ENCODE measurements at places on chromosomes 6 and 20.

GRCh38 chr6:77656999-77657764, 4.3 kb downstream of the MEI4 start:
- no peak for DNase-seq

- no peak for DNase-seq
Measured at GRCh38 chr6:170283212-170284081, 7.4 kb downstream of the DLL1 start.

DNA sequence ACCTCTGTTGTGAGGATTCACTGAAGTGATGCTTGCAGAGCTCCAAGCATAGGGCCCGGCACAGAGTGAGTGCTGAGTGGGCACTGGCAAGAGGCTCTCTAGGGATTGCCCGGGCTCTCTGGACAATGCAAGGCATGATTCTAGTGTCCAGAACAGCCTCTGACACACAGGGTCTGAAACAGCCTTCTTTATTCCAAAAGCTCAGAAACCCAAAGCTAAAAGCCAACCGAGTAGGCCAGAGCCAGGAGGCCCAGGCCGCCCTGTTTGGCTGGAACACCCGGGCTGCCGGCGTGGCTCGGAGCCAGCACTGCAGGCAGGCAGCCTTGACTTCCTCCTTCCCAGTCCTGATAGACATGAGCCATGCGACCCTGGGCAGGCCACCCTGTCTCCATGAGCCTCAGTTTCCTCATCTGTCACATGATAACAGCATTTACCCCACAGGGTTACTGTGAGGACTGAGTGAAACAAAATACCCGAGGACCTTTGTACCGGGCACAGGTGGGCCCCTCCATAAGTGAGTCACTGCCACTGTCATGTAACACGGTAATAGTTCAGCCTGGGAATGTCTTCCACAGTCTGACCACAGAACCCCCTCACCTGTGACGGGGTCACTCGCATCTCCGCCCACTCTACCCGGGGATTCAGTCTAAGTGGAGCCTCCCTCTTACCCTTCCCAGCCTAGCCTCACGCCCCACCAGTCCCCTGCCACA, 51.5 kb downstream of the PTPRT start:
- DNase-seq, result no peak

DNA sequence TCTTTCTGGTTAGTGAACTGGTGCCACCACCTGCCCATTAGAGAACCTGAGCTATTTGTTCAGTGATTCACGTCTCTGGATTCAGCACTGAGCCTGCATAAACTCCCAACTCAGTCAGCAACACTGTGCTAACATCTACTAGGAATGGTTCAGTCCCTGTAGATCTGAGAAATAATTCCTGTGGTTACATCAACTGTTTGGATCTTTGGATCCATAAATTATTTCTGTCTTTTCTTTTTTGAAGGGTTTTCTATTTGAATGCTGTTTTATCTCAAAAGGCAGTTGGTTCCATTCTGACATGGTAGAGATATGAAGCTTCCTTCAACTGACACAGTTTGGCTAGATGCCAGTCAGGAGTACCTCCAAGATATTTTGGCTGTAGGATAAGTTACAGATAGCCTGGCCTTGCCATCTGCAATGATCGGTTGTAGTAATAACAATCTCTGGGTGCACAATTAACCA, 125.9 kb downstream of the TRMT11 start:
- DNase-seq, result no peak

DNA sequence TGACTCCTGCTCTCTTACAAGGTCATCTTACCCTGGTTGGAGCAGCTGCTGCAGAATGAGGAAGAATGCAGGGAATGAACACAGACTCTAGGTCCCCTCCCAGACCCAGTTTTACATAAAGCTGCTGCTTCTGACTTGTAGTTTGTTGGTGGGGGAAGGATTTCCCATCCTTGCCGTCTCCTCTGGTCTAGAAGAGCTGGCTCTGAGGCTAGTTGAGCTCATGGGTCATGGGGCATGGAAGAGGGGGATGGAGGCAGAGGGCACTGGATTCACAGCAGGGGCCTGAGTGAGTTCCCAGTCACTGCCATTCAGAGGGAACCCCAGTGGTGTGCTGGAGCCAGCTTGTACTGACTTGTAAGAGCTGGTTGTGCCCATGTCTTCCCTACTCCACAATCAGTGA, 9.2 kb upstream of the GUCA1A start:
- DNase-seq, result no peak

- DNase-seq, result no peak
Measured at GRCh38 chr6:15299430-15300131, 53.7 kb downstream of the JARID2 start.

DNA sequence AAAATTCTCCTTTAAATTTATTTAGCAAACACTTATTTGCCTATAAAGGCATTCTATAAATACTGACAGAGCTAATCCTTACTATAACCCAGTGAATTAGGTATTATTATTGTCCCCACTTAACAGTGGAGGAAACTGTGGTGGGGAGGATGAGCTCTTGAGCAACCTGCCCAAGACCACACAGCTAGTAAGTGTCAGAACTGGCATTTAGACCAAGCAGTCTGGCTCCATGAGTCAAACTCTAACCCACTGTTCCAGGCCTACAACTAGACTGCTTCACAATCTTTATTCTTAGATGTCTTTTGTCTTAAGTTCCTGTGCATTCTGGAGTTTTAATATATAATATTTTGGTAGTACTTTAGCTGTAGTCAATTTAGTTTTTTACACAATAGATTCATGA, 530.8 kb downstream of the BCKDHB start:
- DNase-seq, result no peak

DNA sequence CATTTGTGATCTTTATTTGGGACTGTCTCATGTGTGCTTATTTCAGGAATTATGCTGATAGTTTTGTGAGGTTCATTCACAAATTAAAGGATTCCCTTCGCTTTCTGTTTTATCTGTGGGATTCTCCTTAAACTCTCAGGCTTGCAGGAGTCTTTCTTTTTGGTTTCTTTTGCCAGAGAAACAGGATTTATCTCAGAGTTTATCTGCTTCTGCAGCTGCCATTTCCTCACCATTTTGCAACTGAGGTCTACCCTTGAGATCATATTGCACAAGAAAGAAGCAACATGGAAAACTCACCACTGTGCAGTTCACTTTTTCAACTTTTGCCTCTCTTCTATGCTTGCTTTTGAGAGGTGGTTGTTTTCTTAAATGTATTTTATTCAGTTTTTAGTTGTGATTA, 201.0 kb downstream of the PRL start:
- DNase-seq, result no peak

GRCh38 chr20:61643656-61644377, 391.8 kb downstream of the CDH4 start:
- DNase-seq, result no peak

DNA sequence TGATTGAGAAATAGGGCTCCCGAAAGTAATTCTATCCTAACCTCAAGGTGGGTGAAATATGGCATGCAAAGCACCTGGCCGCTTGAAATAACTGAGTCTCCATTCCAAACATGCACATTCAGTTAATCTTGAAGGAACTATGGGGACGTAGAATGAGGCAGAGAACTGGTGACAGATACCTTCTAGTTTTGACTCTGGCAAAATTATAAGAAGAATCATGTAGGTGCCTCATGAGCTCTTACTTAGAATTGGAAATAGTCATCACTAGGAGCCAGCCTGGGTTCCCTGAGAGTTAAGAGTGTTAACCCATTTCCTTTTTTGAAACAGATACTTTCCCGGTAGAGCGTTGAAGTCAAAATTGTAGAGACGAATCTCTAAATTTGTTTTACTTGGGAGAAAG, 49.3 kb downstream of the RPF2 start:
- no peak for DNase-seq

DNA sequence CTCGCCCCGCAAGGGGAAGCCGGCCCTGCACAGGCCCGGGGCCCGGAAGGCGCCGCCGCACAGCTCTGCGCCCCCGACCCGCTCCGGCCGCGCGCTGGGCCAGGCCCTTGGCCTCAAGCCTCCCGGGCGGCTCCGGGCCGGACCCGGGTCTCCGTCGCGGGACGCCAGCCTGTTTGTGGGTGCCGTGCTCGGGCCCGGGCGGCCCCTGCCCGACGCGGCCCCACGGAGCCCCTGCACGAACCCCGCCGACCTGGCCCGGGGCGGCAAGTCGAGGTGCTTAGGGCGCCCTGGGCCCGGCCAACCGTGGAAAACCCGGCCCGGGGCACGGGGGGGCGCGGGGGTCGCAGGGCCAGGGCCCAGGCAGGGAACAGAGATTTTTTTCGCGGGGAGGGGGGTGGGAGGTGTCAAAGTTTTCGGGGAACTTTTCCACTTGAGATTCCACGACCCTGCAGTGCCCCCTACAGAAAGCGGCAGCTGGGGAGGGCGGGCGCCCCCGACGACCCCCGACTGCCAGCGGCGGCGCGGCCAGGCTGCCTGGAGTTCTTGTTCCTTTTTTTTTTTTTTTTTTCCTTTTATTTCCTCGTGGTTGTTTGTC, 805 bp upstream of the STX16 start:
- DNase-seq, result no peak

GRCh38 chr6:69957985-69958559, 91.7 kb downstream of the COL19A1 start:
- no peak for DNase-seq

DNA sequence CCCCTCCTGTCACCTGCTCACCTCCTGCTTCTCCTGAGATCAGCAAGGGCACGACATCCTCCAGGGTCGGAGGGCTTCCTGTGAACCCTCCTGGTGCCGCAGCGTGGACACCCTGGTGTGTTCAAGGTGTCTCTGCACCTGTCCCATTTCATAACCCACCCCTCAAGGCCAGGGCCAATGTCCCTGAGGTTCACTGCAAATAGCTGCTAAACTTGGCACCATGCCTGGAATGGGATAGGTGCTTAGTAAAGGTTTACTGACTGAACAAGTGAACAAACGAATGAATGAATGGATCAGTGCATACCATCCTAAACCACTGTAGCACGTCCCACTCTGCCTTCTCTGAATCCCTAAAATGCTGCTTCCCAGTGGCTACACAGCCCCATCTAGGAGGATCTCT, 35.0 kb downstream of the SIRPA start:
- DNase-seq, result no peak

DNA sequence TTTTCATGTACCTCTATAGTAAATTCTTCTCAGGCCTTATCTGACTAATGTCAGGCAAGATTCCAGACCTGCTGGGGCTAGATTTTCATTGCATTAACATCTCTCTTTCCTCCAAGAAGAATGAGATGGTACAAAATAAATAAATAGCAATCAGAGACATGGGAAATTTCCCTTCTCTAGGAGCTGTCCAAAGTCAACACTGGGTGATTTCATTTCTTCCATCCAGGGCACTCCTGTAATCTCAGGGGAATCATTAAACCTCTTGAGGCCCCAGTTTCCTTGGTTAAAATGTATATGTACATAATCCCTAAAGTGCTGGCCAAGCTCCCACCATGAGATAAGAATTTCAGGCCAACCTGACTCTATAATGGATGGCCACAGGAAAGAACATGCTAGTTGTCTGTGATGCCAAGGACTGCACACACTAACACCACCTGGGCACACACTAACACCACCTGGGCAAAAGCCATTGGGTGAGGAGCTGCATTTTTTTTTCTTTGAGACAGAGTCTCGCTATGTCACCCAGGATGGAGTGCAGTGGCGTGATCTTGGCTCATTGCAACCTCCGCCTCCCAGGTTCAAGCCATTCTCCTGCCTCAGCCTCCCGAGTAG, 912 bp downstream of the IL17F start:
- DNase-seq, result no peak

GRCh38 chr6:103344554-103345163, 1515.1 kb downstream of the HACE1 start:
- no peak for DNase-seq

GRCh38 chr6:41509580-41509979, 36.6 kb upstream of the FOXP4 start:
- no peak for DNase-seq

- DNase-seq, result no peak
Measured at GRCh38 chr20:36497856-36498255, 43.5 kb upstream of the MYL9 start.

DNA sequence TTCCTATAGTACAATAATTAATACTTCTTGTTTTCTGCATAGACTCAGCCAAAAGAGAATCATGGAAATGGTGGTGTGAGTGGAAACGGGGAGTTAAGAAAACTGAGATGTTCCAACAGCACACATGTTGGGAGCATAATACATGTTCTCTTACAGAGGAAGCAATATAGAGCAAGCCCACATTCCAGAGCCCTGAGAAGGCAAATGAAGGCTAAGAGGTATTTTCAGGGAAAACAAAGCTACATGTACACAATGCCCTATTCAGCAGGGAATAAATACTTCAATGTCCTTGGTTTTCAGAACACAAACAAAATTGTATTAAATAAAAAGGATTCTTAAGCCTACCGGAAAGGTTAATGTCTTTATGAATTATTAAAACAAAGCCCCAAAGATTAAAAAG, 35.1 kb upstream of the SMIM8 start:
- no peak for DNase-seq

GRCh38 chr6:88000713-88001112, 46.9 kb upstream of the SPACA1 start:
- DNase-seq, result no peak

DNA sequence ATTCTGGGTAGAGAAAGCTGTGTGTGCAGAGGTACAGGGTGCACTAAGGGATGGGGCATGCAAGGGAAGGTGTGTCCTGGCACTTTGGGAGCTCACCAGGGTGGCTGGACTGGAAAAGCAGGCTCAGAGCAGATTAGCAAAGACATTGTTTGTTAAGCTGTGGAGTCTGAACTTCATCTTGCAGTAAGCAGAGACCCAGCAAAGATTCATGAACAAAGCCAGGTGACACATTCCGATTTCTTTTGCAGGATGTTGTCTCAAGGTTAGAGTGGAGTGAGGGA, 28.8 kb downstream of the DUSP22 start:
- DNase-seq, result no peak

DNA sequence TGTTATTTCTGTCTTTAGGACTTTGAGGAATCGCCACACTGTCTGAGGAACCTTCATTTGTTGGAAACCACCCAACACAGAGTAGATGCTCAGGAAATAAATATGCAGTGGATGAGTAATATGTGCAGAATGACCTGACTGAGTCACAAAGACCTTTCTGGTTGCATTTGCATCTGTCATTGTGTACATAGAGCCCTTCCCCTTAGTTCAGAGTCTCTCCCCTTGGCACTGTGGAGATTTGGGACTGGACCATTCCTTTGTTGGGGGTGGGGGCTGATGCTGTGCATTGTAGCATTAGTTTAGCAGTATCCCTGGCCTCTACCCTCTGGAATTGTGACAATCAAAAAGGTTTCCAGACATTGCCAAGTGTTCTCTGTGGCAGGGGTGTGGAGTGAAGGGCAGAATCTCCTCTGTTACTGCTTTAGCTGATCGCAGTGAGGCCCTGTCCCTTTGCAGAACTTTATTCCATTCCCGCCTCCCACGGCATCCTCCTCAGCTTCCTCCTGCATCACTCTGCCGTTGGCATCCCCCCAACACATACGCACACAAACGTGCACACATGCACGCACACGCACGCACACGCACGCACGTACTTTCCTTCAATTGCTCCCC, 64.5 kb downstream of the EYA2 start:
- DNase-seq, result no peak

- DNase-seq, result no peak
Measured at GRCh38 chr6:160122744-160123143, 1.1 kb downstream of the SLC22A1 start.

DNA sequence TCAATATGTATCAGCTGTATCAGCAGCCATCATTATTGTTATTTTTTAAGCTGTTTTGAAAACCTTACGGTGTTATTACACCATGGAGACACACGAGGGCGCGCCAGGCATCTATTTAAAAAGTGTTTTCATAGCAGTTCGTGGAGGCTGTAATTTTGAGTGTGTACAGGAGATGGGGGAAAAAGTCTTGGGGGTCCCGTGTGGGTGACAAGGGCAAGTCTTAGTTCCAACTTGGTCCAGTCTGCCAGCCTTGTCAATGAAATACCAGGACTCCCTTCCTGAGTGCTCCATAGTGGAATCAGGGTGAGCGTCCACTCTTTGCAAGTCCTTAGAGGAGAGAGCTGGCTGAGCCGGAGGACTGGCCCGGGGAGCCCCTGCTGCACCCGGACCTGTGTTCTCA, 43.3 kb downstream of the SLC2A10 start:
- DNase-seq, result no peak

Data from stimulated activated CD4-positive, alpha-beta T cell treated with anti-CD3 and anti-CD28 coated beads, TNF-alpha, amount 100 ng/mL, for 1 hour (primary cell).